Adrenal gland (tissue), 19 donors: ENCODE measurements at places on chromosomes 11 and 22. TPM values are rescaled to one million over a fixed set of nuclear protein-coding genes. Genes with fewer than 3 reads are reported as not detected.

DNA sequence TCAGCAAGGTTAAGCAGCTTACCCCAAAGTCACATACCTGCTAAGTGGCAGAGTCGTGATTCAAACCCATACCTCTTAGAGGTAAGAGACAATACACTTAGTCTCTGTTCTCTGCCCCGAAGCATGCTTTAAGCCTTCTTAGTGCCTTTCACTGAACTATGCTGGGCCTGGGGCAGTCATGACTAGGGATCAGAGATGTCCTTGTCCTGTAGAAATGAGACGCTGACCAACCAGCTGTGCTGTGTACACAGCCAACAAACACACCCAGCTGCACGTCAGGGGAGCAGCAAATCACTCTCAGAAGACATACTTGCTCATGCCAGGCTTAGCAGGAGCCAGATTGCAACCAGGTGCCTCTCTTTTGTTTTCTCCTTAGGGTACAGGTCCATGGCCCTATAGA lies 255.7 kb downstream of the BUD13 start:
- H3K27ac ChIP-seq: no peak overlapping the region
- H3K27me3 ChIP-seq: peaks cover 7% of the 10 kb centered on the region
- no peaks in the 10 kb centered on the region for H3K4me1 ChIP-seq
- no peak for DNase-seq
- H3K36me3 ChIP-seq: no peaks in the 10 kb centered on the region

DNA sequence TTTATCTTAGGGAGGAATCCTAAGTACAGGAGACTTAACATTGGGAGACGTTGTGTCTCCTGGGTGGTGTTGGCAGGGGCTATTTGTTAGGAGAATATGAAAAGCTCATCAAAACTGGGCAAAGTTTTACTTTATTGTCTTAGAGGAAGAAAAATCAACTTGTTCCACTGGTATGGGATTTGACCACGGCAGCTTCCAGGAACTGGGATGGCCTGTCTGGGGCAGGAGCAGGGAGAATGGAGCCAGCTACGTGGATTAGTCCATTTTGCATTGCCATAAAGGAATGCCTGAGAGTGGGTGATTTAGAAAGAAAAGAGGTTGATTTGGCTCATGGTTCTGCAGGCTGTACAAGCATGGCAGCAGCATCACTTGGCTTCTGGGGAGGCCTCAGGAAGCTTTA lies 198.4 kb downstream of the ADAMTS15 start:
- H3K27me3 ChIP-seq: no peaks in the 10 kb centered on the region
- H3K4me3 ChIP-seq: no peak overlapping the region
- no peaks in the 10 kb centered on the region for H3K36me3 ChIP-seq
- no peak overlapping the region for H3K27ac ChIP-seq

- H3K4me3 ChIP-seq: no peak overlapping the region
- no peaks in the 10 kb centered on the region for H3K36me3 ChIP-seq
- no peak for DNase-seq
- no peaks in the 10 kb centered on the region for H3K4me1 ChIP-seq
Observed at GRCh38 chr11:123072762-123073161, 10.8 kb upstream of the HSPA8 start.

- no peaks in the 10 kb centered on the region for H3K27me3 ChIP-seq
- no peak for DNase-seq
- H3K4me1 ChIP-seq: no peaks in the 10 kb centered on the region
Observed at GRCh38 chr11:87359401-87359800, 321.7 kb downstream of the TMEM135 start.

Gene MMP12
- not detected for total RNA-seq
